ENCODE measurements at places on chromosomes 5 and 9. TPM values are rescaled to one million over a fixed set of nuclear protein-coding genes. Genes with fewer than 3 reads are reported as not detected.

GRCh38 chr5:116922532-116922931 lies 347.9 kb upstream of the SEMA6A start:
- DNase-seq = no peak

DNA sequence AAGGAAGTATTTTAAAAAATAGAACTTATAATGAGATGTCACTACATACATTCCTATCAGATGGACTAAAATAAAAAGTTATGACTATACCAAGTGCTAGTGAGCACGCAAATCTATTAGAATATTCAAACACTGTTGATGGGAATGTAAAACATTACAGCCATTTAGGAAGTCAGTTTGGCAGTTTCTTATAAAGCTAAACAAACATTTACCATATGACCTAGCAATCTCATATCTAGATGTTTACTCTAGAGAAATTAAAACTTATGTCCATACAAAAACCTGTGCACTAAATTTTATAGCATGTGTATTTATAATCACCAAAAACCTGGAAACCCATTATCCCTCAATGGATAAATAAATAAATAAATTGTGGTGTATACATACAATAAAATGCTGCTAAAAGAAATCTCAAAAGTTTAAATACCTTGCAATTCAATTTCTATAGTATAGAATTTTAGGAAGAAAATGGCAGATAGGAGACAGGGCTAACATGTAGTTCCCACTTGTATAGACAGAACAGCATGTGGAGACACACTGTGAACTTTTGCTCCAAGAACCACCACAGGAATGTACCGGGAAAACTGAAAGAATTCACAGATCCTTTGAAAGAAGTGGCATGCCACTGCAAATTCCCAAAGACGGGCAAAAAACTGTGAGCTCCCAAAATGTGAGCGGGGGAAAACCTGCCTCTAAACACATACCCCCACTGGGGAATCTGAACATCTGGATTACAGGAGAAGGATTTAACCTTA lies 174.6 kb upstream of the SPEF2 start:
- DNase-seq = no peak

GRCh38 chr5:178376921-178377582 lies 144.4 kb upstream of the PHYKPL start:
- DNase-seq = peak; percentile 3

GRCh38 chr5:134948911-134949310 lies 18.8 kb upstream of the CATSPER3 start:
- peak; percentile 42 for DNase-seq

- no peak for DNase-seq
Observed at GRCh38 chr9:86550401-86550800, 196.2 kb upstream of the TUT7 start.

DNA sequence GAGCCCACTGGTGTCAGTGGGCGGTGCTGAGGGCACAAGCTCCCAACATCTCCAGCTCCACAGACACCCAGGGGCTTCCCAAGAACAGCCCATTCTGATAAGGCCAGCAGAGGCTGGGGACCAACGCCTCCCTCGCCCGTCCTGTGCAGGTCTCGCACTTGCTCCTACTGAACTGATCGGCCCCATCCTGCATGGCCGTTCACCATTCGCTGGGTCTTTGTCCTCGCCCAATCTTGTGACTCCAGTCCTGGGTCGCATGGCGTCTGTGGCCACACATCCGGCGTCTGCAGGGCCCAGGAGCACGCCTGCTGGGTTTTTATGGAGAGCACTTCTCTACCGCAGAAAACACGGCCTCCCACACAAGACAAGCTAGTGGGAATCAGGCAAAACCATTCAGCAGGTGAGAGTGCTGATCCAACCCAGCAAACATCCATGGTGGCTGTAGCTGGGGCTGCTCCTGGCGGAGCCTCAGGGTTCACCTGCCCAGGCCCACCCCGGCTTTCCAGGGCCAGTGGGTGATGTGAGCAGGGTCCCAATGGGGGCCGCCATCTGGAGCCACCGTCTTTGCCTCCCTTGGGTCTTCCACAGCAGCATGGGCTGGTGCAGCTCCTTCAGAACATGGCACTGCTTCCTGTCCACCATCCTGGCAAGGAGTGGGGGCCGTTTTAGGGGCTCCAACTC lies 7.4 kb downstream of the LRRC14B start:
- no peak for DNase-seq

DNA sequence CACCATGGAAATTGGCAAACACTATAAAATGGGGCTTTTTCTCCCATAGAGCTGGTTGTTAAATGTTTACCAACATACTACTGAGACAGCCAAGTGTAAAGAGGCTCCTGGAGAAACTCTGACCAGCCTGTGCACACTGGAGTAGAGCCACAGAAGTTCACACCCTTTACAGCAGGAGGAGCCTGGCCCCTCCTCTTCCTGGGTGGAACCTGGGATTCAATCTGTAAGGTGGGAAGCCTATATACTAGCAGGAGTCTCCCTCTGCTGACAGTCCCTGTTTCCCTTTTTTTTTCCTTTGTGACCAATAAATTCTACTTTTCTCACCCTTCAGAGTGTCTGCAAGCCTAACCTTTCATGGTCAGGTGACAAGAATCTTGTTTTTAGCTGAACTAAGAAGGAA lies 10.4 kb upstream of the SLC30A5 start:
- DNase-seq = no peak

DNA sequence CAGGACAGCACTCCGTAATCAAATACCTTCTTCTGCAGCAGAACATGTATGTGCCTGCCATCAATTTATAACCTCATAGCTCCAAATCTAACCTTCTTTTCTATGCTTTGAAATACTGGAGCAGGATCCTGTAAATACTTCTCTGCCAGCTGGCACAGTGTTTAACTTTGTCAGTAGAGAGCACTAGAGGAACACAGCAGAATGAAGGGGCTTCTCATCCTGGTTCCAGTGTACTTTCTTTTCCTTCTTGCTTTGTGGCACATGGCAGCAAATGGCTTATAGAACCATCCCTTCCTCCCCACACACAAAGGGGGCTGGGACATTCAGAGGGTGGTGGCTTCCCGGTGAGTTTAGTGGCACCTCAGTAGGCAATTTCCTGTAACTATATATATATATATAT lies 3.8 kb upstream of the FBXW11 start:
- no peak for DNase-seq

DNA sequence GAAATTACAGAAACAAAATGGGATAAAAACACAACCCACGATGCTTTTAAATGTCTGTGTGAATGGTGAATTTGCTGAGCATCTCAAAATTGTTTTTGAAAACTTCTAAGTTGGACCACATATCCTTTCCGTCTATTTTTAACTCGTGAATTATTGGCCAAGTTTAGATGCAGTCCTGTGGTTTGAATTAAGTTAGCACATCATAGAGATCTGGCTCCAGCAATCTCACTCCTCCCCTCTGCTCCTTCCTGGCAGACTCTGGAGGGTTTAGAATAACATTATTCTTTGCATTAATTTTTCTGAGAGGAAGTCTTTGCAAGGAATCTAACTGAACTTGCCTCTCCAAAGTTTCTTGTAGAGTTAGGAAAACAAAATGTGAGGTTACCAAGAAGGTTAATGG lies 14.5 kb upstream of the ANKRD55 start:
- DNase-seq = peak; percentile 55

GRCh38 chr5:131270809-131271208 lies 7.0 kb downstream of the CDC42SE2 start:
- DNase-seq = no peak

GRCh38 chr5:34833976-34834793 lies 4.8 kb upstream of the TTC23L start:
- peak; percentile 66 for DNase-seq

GRCh38 chr5:26148569-26149107 lies 889.7 kb downstream of the CDH9 start:
- DNase-seq = no peak

DNA sequence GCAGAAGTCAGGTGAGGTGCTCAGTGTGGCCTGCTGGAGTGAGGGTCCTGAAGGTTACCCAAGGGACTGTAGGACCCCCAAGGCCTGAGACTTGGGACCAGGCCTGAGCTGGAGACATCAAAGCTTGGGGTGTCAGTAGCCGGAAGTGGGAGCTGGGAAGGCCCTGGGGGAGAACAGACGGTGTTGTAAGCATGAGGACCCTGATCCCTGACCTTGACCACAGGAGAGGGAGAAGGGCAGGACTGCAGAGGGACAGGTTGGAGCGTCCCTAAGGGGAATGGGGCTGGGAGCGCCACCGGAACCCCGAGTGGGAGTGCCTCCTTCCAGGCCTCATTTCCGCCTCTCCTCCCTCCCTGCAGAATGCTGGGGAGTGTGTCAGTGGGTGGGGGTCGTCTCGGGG lies 533 bp downstream of the TTC16 start:
- DNase-seq = no peak

- peak; percentile 85 for DNase-seq
Observed at GRCh38 chr9:31304576-31304975, 1079.9 kb upstream of the ACO1 start.

- DNase-seq = no peak
Observed at GRCh38 chr5:67809589-67809988, 406.0 kb upstream of the PIK3R1 start.

DNA sequence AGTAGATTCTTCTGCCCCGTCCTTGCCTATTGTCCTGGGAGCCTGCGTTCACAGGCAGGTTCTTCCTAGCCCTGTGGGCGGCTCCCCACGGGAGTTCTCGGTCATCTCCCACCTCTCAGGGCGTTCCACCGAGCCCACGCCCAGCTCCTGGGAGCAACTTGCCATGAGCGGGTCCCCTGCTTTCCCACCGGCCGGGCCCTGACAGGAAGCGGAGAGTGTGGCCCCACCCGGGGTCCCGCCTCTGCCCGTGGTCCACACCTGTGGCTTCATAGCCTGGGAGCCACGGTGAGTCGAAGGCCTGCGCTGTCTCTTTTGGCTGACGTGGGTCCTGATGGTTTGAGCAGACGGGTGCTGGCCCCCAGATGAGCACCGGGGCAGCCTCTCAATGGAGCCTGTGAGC lies 43.2 kb downstream of the KCNT1 start:
- no peak for DNase-seq

GRCh38 chr5:96493219-96493790 lies 60.3 kb upstream of the PCSK1 start:
- no peak for DNase-seq

GRCh38 chr5:77924081-77924480 lies 147.9 kb upstream of the TBCA start:
- DNase-seq = no peak

DNA sequence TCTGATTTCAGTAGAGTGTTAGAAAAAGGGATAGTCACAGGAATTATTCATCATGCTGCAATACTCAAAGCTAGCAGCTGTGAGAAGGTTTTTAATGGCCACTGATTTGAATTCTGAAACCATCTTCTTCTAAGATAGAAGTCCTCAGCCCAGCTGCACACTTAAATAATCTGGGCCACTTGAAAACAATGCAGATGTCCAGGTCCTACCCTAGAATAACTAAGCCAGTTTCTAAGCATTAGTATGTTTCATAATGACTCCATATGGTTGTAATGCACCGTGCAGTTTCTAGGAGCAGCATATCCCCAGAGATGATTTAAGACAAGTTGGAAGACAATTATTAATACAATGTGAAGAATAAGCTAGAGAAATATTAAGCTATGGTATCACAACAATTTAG lies 159.9 kb upstream of the FBXL17 start:
- DNase-seq = no peak

DNA sequence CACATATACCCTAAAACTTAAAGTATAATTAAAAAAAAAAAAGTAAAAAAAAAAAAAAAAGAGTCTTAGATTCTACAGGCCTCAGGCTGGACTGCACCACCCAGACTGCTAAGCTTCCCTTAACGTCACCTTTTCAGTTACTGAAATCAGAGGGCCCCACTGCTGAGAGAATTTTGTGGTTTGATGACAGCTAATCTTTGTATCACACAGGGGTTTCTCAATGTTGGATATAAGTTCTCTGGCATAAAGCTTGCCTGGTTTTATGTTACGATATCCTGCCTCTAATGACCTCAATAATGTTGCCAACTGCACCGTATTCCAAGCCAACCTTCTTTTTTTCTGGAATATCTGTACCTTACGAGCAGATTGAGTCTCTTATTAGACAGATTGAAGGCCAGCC lies 43.1 kb upstream of the C6 start:
- DNase-seq = peak; percentile 27

GRCh38 chr5:69368458-69369339 lies 621 bp downstream of the AK6 start:
- DNase-seq = peak; percentile 59

- peak; percentile 45 for DNase-seq
Observed at GRCh38 chr5:73596705-73597328, 29.2 kb upstream of the ARHGEF28 start.

GRCh38 chr9:89635816-89636215 lies 31.0 kb downstream of the GADD45G start:
- peak; percentile 81 for DNase-seq

- no peak for DNase-seq
Observed at GRCh38 chr9:20264896-20265295, 357.4 kb downstream of the MLLT3 start.

- no peak for DNase-seq
Observed at GRCh38 chr5:150122158-150122510, 33.5 kb downstream of the PDGFRB start.

DNA sequence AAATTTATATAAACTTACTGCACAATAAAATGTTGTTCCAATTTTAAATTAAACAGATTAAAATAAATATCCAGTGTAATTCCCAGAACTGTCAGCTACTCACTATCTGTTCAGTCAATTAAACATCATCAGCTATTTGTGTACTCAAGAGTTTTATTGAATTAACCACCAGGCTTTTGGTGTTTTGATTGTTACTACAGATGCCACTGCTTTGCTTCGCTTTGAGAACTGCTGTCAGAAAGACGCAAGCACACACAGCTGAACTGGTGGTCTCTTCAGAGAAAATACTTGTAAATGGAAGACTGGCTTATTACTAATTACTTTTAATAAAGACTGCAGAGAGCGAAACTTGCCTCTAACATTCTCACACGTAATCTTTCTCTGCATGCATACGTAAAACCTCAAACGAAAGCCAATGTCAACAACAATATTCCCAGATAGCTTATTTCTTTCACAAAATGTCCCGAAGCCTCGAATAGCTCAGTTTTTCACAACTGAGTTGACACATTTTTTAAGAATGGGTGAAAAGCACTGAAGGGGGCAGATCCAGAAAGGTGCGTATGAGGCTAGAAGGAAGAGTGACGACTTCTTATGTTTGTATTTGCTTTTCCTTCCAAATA lies 259.6 kb upstream of the RPS23 start:
- no peak for DNase-seq

- no peak for DNase-seq
Observed at GRCh38 chr5:17080361-17080760, 137.1 kb upstream of the BASP1 start.

- peak; percentile 63 for DNase-seq
Observed at GRCh38 chr5:160369990-160370712, at the start of gene C1QTNF2. Gene C1QTNF2 (minus strand): TSS chr5:160370626. CDS start chr5:160355011, 15,615 bp downstream.

PRUNE2 gene
- 95.6 TPM for total RNA-seq

PCA3 gene
- total RNA-seq = not detected

CNTNAP3B gene
- total RNA-seq = not detected

TESK1 gene
- total RNA-seq = 9.4 TPM

ARHGEF39 gene
- total RNA-seq = 0.66 TPM

IFNA13 gene
- total RNA-seq = not detected

RETREG1 gene
- 0.51 TPM for total RNA-seq

PPP2R2B gene
- total RNA-seq = 1.5 TPM

SLC34A1 gene
- not detected for total RNA-seq

IFNE gene
- 6.6 TPM for total RNA-seq

CXCL14 gene
- total RNA-seq = 0.26 TPM

BHMT2 gene
- total RNA-seq = 20.3 TPM

Measured in fibroblast of lung (primary cell).